ENCODE measurements at places on chromosomes 1 and 21.

DNA sequence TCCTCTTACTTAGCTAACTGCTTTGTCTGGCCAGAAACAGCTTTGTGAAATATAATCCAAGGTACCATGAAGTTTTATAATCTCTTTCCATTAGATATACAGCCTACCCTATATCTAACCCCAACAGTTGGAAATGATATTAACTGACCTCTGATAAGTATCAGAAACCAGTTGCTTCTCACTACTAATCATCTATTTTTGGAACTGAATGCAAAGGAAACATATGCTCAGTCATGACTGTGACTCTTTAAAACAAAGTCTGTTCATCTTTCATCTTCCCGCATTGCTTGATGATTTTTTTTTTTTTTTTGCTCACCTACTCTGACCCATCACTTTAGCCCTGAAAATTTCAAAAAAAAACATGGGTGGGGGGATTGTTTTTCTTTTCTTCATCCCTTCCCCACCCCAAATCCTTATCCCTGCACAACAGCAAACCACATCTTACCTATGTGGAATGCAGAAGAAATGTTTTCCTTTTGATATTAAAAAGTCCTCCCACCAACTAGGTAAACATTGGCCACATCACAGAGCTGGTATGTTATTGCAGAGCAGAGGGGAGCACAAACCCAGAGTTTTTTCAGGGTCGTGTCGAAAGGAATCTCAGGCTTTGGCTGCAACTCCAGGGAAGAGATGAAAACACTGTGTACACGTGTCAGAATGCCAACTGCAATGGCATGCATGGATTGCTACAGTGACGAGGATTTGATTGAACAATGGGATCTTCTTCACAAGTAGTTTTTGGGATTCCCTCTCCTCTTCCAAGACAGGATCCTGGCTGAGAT lies 137.3 kb downstream of the SLC30A10 start:
- no peak for DNase-seq

GRCh38 chr1:6596351-6596750 lies 6.3 kb downstream of the KLHL21 start:
- no peak for DNase-seq

DNA sequence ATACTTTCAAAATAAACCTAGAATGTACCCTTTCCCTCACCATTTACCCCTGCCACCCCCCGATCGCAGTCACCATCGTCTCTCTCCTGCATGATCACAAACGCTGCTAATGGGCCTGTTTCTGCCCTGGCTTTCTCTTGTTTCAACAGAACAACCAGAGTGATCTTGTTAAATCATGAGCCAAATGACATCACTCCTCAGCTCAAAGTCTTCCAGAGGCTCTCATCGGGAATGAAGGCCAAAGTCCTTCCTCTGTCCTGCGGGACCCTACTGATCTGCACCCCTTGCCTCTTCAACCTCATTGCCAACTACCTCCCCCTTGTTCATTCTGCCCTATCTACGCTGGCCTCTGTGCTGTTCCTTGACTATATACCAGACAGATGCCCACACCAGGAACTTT lies 39.4 kb upstream of the PTGFRN start:
- no peak for DNase-seq

DNA sequence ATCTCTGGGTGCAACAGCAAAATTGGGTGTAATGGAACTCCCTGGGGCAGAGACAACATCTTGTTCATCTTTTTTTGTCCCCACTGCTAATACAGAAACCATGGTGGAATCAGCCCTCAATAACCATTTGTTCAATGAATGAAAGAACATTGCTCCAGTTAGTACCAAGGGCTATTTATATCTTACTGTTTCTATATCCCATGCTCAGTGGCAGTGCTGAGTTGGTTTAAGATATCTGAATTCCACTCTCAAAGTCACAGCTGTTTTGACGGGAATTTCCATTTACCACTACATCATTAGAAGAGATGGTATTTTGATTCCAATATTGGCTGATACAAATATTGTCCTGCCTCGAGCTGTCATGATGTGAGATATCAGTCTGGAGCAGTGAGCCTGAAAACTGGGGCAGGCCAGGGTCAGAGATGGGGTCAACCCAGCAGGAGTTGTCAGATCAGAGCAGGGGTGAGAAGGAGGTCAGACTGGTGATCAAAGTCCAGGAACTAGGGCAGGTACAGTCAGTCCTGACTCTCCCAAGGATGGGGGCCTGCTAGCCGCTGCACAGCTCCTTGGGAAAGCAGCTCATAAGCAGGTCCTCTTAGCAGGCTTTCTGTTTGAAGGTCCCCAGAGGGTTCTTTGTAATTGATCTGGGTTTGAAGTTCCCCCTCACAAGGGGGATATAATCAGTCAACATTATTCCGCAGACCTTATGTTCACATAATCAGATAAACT lies 5.8 kb upstream of the PHC2 start:
- no peak for DNase-seq

DNA sequence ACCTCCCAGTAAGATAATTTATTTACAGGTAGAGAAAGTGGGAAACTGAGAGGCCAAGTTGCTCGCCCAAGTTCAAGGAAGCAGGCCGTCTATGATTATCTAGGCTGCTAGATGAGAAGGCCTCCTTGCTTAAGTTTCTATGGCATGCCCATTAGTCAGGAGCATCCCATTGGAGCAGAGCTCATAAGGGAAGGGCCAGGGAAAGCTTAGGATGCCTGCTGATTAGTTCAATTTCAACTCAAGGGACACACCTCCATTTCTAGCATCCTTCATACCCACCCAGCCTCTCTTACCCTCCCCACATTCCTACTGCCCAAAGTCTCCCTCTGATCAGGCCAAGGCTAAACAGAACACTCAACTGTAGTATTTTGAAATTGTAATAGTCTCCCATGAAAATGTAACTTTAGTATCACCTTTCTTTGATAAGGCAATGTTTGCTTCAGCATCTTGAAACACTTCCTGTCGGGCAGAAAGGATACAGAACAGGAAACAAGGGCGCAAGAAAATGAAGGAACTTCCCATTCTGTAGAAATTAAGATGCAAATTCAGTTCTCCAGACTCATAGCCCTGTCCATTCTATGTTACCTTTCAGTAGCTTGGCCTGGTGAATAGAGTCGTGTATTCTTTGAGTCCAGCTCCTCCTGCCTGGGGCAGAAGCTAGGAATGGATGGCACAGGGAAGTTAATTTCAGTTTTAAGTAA lies 46.3 kb upstream of the TARBP1 start:
- no peak for DNase-seq
